Heart left ventricle (tissue), 16 donors: ENCODE measurements at places on chromosomes 2 and 18. TPM values are rescaled to one million over a fixed set of nuclear protein-coding genes. Genes with fewer than 3 reads are reported as not detected.

- DNase-seq: no peak
These were observed 103.8 kb upstream of the OSR1 start for GRCh38 chr2:19462256-19462645.

DNA sequence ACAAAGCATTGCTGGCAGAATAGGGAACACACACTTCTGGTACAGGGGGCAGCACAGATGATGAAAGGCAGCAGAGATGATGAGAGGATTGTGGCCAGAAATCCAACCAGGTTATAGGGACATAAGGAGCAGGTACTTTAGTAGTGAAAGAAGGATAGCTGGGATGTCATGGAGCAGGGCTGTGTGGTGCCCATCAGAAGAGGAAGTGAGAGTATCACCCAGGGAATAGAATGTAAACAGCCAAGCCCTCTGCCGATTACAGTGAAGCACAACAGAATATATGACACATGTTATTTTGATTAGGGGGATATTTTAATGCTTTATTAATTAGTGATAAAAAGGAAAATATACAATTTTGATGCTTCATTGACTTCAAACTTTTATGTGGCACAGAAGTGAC lies 883.4 kb upstream of the CDH2 start:
- DNase-seq: no peak

DNA sequence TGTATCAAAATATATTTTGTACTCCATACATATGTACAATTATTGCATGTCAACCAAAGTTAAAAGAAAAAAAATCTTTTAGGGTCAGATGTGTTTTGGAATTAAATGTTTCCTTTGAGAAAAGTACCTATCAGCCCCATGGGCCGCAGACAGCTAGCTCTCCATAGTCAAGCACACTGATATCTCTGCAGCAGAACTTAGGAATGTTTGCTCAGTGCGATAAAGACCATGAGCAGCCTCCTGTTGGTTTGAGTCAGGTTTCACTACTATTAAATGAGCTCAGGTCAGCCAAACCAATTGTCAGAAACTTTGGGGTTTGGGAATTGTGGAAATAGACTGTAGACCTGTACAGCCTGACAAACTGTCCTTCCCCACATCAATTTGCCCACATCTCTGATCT lies 33.7 kb downstream of the LCT start:
- DNase-seq: no peak

KCNS3 gene
- total RNA-seq: 9.3 TPM

SRSF7 gene
- total RNA-seq: 28.1 TPM
